ENCODE measurements at places on chromosomes 3 and 15. TPM values are rescaled to one million over a fixed set of nuclear protein-coding genes. Genes with fewer than 3 reads are reported as not detected.

The SLITRK3 gene
- polyA plus RNA-seq = 0.15 TPM

The GALNT15 gene
- polyA plus RNA-seq = 1.3 TPM

DNA sequence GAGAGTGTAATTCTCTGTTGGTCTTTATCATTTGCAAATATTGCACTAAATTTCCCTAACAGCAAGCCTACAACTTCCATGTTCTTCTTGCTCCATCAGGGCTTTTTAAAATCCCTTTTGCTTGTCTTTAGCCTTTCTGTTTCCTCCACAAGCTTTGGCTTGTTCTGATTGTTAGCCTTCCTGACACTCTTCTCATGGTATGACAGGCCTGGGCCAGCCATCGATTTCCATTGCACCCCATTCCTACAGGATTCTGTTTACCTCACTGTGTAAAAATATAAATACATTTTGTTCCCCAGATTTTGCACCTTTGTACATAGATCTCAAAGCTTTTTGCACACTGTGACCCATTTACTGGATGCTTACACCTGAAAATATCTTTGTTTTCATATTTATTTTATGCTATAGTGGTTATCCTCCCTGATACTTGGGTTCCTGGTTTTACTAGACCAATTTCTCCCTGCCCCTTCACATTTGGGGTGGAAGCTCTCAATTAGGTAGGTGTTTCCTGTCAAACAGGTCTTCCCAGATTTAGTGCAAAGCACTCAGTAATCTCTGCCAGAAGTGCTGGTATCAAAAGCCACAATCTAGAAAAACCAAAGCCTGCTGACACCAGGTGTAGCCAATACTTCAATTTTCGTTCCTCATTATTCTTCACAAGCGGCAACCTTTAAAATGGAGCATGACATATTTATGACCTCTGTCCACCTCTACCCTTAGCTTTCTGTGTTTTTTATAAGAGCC, 57.9 kb upstream of the PPP2R3A start:
- no peak for DNase-seq

DNA sequence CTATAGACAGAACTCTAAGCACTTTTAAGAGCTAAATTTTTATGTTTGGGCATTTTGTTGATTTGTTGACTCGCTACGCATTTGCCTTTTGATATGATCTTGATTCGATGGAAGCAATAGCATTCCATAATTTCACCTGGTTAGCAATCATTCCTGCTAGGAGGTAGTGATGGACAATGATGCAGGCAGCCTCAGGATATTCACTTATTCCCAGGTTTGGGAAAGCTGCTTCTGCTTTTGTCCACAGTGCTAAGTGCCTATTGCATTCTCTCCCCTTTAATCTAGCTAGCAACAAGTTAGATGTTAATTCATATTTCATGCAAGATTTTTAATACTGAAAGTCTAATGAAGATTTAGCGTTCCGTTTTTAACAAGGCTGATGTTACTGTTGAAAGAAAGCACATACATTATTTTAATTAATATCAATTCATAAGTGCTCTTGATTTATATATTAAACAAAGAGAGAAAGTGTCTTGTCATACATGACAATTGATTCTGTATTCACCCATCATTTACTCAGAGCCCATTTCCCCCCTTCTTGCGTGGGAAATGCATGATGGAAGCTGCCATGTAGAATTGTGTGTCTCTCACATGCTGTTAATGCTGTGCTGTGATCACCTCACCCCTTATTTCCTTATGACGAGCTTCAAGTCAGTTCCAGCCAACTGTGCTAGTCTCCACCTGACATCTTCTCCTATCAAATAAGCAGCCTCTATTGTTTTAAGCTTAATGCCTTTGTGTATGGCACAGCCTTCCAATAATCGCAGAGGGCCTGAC, 53.0 kb upstream of the TMCO5A start:
- no peak for DNase-seq

Data from hindlimb muscle (tissue), 1 donor.